ENCODE measurements at places on chromosomes 12 and 14.

- DNase-seq, result peak; percentile 39
Observed at GRCh38 chr14:77892381-77892871, 92.5 kb downstream of the ADCK1 start.

DNA sequence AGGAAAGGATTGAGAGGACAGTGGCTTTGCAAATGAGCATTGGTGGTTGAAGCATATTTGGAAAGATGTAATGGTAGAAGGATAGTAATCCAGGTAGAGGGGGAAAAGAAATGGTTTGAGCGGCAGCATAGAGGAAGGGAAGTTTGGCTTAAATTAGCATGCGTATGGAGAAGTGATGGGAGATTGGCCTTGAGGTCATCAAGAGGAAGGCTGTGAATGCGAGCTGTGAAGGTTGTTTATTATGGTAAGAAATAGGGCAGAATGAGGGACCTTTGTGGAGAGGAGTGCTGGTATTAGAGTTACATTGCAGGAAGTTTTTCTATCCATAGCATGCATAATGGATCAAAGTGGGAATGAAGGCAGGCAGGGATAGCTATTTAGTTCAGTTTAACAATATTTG, 162.1 kb downstream of the TMTC2 start:
- no peak for DNase-seq

DNA sequence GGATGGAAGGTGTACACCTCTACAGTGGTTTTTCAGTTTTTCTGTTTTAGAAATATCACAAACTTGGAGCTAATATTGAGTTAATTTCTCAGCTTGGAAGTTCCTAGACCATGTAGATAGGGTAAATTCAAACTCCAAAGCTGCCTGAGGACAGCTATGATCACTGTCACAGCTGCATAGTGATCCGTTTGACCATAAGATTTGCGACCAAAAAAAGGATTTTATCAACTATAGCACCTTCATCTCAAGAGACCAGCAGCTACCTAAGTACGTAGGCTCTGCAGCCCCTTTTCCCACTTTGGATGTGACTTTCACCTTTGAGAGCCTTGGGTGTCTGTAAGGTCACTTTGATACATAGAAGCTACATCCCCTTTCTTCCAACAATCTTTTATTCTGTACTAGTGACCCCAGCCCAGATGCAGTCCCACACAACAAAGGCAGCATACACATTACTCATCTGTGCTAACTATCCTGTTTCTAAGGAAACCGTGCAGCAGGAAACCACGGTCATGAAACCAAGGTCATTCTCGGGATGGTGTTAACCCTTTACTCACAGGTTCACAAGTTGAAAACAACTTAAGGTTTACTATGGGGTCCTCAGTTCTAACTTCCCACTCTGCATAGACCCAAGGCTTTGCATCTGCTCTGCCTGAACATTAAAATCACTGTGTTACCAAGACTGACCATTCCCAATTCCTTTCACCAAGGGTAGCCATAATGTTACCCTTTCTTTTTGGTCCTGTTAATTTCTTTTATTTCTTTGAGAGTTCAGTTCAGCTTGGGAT, 75.4 kb downstream of the IFT81 start:
- DNase-seq, result peak; percentile 31

GRCh38 chr12:105166736-105167135, 59.2 kb downstream of the WASHC4 start:
- no peak for DNase-seq

DNA sequence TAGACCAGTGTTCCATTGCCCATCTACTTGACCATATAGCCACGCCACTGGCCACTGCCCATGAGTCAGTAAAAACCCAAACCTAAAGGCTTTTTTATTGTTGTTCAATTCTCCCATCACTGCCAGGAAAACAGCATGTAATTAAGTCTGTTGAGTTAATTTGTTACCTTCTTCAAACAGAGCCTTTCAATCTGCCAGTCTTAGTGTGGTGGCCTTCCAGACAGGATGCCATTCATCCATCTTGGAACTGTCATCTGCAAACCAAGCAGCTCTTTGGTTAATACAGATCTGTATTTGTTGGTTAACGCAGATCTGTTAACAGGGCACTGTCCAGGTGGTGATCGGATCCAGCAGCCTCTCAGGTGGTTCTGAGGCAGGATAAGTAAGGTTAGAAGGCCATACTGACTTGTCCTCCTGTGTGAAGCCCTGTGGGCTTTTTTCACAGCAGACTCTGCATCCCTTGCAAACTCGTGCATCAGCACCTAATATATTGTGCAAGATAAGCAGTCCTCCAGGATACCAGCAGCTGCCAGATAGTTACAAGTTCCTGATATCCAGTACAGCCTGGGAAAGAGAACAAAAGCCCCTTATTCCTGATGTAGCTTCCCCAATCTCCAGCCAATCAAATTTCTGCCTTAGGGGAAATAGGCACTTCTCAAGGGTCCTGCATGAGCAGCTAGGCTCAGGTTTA, 59.1 kb upstream of the DHRS4 start:
- no peak for DNase-seq

- DNase-seq, result no peak
Observed at GRCh38 chr12:106455111-106455510, 97.6 kb downstream of the POLR3B start.

GRCh38 chr12:22116376-22116775, 70.4 kb downstream of the CMAS start:
- DNase-seq, result no peak

Data from kidney tubule cell (primary cell).